ENCODE measurements at places on chromosomes 12 and 14.
A peak's percentile ranks its signal among the peaks of the same experiment; 100 is the strongest.

DNA sequence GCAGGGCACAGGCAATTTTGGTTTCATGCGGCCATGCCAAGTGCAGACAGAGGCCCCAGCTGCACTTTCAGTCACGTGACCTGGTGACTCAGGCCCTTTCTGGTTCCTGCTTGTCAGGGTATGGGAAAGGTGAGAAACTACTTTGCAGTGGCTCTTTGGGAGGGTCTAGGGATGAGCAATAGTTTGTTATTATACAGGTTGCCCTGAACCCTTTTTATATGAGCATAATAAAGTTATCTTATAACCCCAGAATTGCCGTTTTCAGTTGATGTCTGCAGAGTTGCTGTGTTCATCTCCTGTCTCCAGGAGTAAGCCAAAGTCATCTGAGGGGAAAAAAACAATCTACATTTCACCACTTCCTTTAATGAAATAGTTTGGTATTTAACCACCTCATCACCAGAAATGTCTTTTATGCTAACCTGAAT is 30.9 kb upstream of the EMP1 start:
- peak; percentile 7 for DNase-seq

DNA sequence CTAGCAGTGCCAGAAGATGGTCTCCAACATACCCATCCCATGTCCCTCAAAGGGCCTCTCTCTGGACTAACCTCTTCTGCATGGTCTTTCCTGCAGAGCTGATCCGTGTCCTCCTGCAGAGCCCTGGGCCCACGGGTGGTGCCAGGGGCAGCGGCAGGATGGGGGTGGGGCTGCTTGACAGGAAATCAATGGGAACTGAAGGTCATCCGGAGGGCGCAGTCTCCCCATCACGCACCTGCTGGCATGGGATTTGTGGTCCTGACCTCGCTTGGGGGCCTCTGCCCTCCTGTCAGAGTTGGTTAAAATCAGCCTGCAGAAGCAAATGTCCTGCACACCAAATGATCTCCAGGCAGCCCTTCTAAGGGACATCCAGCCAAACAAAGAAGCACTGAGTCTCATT is 110.2 kb downstream of the DPF3 start:
- DNase-seq = no peak

DNA sequence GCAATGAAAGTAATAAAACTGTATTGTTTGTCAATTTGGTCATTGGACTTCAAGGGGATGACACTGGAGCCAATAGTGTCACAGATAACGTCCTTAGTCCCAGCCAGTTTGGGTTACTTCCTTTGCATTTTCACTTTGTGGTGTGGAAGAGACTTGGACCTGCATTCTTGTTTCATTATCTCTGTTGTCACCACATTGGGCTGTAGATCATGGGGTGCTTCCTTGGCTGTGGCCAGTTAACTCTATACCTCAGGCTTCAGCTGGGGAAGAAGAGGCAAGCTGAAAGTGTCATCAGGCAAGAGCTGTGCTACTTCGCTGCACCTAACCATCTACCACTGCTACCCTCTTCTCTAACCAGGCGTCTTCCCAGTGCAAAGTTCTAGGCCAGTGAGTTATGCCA is 15.1 kb upstream of the CISTR start:
- DNase-seq = no peak

DNA sequence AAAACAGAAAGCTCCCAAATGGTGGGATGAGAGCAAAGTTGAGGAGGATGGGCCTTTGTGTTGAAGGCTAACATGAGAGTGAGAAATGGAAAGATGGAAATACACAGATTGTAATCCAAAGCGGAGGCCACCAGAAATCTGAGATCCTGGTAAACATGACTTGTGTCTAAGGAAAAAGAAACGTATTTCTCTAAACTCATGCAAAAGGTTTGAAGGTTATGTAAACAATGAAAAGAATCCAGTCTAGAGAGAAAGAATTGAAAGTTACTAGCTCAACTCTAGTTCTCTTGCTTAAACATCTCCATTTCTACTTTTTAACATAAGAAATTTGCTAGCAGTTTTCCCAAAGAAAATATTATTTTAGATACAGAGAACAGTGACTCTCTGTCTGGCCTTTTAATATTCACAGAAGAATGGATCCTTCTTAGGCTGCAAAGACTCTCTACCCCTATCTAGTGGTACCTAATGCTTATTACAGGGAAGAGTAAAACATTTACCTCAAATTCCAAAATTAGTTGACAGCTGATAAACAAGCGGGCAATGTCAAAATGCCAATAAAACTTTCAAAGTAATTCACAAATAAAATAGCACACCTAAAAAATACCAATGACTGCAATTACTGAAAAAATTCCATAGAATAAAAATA is 75.8 kb upstream of the SOX5 start:
- DNase-seq = no peak

DNA sequence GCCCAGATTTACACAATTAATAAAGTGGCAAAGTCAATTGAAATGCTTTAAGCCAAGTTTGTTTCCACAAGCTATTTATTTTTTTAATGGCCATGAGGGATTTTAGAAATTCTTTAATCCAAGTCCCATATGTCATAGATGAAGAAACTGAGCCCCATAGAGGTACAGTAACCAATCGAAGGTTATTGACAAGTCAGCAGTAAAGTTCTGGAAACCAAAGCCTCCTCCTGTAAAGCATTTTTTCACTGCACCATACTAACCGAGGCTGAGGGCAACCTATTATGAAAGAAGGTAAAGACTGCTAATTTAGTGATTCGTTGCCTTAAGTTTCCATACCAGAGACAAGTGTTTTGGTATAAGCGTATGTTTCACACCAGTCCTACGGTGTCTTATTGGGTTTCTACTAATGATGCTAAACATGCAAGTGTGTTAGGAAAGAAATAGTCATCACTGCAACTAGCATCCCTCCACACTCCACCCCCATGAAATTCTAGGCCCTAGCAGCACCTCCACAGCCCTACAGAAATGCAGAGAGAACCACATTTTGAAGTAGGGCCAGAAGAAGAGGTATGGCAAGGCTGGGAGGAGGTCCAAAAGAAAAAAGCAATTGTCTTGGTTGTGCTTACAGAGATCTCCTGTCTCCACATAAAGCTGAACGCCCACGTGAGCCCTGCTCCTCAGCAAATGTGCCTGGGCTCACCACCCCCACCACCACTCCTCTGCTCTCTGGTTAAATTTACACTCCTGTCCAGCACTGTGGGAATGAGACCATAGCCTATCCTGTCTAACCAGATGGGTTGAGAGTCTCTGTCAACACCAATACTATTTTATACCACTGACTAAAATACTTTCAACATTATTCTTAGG is 271.1 kb upstream of the G2E3 start:
- DNase-seq = no peak

DNA sequence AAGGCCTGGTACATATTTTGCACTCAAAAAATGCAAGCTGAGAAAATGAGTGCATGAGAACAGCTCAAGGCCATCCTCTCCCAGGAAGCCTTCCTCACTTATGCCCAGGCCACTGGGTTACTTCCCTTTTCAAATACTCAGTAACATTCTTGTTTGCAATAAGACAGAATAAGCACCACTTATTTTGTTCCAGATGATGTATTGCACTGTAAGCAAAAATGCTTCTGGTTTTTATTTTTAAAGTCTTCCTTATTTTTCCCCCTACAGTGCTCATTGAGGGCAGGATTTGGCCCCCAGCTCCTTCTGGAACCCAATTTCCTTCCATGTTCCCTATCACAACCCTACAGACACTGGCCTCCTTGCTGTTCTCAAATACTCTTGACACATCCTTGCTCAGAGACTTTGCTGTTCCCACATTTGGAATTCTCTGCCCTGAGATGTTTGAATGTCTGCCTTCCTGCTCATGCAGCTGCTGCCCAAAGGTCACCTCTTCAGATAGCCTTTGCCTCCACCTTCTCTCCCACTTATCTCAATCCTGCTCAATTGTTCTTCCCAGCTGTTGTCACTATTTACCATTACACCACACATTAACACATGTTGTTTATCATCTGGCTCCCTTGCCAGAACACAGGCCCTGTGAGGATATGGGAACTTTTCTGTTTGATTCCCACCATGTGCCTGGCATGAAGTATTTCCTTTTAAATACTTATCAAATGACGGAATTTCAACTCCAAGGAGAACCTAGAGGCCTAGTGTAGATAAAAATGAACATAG is 49.9 kb downstream of the IFNG start:
- no peak for DNase-seq

DNA sequence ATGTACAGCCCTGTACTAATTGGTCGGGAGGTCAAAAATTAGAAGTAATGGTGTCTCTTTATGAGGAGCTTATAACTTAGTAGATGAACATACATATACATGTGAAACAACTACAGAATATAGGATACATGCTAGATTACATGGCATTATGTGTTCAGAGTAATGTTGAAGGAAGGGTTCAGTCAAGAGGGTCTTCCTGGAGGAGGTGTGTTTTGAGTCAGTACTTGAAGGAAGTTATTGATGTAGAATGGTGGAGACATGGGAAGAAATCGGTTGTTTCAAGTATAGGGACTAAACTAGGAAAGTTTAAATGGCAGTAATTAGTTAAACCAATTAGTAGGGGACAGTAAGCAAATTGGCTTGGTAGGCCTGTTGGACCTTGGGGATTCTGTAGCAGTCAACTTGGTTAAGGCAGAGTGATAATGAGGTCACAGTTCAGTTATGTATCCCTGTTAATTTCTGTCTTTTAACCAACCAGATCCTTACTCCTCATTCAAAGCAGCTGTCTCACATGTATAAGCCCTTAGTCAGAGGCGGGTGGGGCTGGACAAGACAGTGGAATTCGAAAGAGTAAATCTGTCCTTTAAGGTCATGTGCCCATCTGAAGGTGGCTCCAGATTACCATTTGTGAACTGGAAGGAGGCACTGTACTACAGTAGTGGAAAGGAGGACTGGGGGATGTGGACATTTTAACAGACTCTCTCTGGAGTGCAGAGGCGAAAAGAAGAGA is 3.5 kb upstream of the ANKRD52 start:
- no peak for DNase-seq

DNA sequence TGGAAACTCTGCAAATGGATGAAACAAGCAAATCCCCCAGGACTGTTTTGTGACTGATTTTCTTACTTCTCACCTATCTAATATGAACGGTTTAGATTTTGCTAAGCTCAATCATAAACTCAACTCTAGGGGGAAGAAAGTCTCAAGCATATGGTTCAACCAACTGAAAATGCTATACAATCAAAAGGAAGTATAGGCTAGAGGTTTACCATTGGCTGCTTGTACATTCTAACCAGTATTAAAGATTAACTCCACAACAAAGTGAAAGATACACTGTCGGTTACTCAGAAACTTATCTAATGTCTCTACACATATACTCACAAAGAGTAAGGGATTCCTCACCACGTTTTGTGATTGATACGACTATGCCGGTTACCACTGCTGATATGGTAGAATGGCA is 281.8 kb upstream of the SOX5 start:
- no peak for DNase-seq

DNA sequence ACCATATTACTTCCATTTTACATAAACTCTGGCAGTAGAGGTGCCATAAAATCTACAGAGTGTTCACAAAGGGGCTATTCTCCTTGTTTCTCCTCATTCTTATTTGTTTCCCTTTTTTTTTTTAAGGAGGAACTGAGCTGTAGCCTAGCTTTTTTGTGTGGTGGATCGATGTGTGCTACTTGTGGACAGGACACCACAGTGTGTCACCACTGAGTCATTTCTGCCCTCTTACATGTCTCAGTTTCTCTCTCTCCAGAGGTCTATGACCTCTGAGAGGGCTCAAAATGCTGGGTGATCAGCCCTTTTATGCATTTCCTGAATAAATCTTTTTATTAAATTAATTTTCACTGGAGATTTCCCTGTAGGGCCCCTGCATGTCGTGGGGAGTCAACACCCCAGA is 370.2 kb downstream of the ADGRD1 start:
- DNase-seq = no peak

DNA sequence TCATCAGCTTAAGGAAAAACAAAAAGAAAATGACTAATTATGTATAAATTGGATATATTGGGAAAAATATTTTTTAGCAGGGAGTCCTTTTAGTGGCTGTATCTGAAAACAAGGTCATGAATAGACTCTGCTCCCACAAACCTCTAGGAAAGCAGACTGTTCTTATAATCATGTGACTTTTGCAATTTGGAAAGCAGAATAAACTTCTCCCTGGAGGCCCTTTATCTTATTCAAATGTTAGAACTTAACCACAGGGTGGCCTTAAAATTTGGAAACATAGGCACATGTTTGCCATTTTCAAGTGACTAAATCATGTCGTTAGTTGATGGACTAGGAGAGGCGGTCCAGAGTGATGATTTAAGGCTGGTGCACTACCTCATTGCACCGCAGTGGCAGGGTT is 196.6 kb upstream of the KRR1 start:
- DNase-seq = no peak

GRCh38 chr12:105399428-105400081 is 69.1 kb downstream of the C12orf75 start:
- DNase-seq = no peak

GRCh38 chr12:109632342-109632741 is 58.7 kb downstream of the MVK start:
- no peak for DNase-seq

GRCh38 chr12:67649261-67649569 is 670 bp downstream of the DYRK2 start:
- DNase-seq = no peak

DNA sequence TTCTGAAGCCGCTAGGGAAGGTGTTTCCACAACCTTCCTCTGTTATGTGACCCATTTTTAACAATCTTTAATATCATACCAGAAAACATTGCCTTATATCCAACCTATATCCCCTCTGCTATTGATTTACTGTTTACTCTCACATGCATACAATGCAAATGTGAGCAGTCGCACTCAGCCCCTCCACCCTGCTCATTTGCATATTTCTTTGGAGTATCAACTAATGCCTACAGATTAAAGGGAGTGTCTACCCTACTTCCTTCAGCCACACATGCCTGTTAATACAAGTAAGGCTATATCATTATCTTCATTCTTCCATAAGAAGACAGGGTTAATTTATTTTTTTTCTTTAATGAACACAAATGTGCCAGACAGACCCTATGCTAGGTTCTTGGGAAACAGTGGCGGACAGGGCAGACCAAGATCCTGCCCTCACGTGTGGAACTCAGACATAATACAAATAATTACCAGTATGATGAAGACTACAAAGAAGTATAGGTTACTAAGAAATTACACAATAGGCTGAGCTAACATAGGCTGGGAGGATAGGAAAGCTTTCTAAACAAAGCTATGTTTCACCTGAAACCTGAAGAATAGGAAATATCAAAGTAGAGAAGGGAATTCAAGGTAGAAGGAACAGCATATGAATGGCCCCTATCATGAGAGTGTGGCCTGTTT is 107.3 kb upstream of the MDM1 start:
- no peak for DNase-seq

GRCh38 chr14:92441751-92442504 is 71.7 kb upstream of the RIN3 start:
- DNase-seq = no peak
